ENCODE measurements at places on chromosomes 5 and 9.
A peak's percentile ranks its signal among the peaks of the same experiment; 100 is the strongest.

GRCh38 chr5:10384483-10384882 lies 31.0 kb downstream of the MARCHF6 start:
- no peak for DNase-seq

GRCh38 chr5:79694183-79694582 lies 4.5 kb downstream of the CMYA5 start:
- no peak for DNase-seq

- no peak for DNase-seq
Observed at GRCh38 chr5:96070622-96071225, 109.1 kb upstream of the ELL2 start.

DNA sequence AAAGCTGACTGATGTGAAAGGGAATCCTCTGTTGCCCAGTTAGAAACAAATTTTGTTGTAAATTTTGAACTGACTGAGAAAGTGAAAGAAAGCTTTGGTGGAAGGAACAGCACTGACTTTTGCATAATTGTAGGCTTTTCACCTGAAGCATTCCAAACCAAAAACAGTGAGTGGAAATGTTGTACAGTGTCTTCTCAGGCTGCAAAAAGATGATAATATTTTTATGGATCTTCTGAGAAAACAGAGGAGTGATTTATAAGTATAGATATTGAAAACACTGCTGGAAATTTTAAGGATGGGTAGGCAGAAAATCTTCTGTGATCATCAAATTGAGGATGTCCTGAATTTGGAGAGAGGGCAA lies 40.0 kb downstream of the LURAP1L start:
- DNase-seq, result no peak

DNA sequence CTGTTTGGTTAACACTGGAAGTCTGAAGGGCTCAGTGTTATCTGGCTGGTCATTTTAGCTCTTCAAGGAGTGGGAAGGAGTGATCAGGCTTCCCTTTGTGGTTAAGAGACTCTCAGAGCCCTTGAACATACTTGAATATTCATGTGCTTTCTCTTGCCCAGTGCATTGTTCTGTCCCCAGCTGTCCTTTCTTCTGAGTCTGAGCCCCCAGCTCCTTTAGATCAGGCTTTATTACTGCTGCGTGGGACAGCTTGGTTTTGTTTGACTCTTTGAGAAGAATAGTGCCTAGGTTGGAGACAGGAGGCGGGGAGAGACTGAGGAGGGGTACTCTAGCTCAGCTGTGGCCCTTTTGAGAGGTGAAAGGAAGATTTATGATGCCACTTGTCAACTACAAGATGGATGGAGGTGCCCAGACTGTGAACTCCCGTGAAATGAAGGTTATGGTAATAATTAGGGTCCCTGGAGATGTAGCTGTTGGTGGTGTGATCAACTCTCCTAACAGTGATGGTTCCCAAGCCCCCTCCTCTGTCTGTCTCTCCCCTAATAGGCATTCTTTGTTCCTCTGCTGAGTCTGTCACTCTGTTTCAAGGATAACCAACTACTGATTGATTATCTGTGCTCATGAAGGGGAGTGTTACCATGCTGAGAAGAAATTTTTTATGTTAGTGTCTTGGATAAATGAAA lies 83.1 kb upstream of the GLRA1 start:
- no peak for DNase-seq

DNA sequence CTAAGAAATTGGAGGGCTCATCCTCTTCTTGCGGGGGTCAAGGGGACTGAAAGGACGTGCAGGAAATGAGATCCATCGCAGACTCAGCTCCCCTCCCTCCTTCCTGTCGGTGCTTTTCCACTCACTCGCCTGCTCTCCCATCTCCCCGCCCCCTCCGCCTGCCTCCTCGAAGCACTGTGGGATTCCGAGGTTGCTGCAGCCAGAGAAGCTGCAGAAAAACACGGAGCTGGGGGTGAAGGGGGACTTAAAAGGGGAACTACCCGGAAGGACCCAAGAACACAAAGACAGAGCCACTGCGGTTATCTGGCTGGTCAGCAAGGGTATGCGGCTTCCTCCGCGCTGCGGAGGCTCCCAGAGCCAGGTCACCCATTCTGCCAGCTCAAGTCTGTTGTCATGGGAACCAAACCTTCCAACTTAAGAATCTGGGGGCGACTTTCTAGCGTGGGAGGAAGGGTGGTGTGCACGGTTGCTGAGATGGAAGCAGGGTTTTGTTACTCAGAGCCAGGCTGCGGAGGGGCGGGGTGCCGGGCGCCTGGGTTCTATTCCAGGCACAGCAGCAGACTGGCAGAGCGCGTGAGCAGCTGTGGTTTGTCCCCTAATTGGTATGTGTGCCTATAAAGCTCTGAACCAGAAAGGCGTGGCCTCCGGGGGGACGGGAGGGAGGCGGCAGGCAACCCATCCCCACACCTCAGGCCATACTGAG lies 24.9 kb downstream of the PCDHGC5 start:
- peak; percentile 54 for DNase-seq

GRCh38 chr5:104385906-104386305 lies 823.3 kb upstream of the NUDT12 start:
- DNase-seq, result no peak

DNA sequence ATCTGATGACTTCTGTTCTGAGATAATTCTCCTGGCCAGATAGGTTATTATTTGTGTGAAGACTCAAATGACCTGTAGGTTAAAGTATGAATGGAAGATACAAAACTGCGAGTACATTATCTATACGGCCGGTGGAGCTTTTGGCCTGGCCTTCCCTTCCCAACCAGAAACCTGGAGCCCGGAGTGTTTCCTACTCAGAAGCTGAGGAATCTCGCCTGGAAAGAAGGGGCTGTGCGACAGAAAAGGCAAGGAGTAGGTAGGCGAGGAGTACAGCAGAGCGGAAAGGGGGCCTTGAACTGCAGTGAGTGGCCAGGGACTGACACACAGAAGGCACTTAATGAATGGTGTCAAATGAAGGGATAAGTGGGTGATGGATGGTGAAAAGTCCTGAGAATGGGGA lies 34.6 kb downstream of the ANGPTL2 start:
- DNase-seq, result no peak

- no peak for DNase-seq
Observed at GRCh38 chr5:175802361-175802760, 69.0 kb upstream of the CPLX2 start.

DNA sequence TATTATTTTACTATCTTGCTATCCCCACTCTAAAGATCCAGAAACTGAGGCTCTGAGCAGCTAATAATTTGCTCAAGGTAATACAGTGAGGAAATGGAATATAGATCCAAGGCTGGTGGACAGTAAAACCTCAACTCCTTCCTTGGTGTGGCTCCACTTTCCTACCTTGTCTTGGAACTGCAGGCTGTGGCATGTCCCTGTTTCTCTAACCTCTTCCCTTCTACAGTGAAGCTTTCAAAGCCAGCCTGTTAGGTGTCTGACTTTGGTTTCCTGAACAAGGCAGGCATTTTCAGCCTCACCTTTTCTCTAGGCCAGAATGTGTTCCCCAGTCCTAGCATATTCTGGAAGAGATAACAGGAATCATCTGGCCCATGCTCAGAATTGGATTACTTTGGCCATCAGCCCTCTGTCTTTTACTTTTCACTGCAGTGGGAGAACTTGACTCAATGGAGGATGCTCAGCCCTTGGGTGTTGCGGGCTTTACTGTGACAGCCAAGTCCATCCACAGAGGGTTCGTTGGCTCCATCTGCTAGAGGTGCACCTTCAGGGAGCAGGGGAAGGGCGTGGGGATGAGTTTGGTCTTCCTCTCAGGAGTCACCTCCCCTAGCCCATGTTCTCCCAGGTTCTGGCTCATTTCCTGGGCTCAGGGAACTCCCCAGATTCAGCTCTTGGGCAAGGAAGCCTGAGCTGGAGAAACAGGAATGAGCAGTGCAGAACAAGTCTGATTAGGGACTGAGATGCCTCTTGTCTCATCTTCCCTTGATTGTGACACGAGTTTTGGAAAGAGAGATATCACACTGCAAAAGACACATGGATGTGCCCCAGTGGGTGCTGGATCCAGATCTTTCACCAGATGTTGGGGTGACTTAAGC lies 1.1 kb downstream of the NIPAL4 start:
- DNase-seq, result no peak

GRCh38 chr5:127565586-127566270 lies 48.3 kb downstream of the PRRC1 start:
- DNase-seq, result no peak

DNA sequence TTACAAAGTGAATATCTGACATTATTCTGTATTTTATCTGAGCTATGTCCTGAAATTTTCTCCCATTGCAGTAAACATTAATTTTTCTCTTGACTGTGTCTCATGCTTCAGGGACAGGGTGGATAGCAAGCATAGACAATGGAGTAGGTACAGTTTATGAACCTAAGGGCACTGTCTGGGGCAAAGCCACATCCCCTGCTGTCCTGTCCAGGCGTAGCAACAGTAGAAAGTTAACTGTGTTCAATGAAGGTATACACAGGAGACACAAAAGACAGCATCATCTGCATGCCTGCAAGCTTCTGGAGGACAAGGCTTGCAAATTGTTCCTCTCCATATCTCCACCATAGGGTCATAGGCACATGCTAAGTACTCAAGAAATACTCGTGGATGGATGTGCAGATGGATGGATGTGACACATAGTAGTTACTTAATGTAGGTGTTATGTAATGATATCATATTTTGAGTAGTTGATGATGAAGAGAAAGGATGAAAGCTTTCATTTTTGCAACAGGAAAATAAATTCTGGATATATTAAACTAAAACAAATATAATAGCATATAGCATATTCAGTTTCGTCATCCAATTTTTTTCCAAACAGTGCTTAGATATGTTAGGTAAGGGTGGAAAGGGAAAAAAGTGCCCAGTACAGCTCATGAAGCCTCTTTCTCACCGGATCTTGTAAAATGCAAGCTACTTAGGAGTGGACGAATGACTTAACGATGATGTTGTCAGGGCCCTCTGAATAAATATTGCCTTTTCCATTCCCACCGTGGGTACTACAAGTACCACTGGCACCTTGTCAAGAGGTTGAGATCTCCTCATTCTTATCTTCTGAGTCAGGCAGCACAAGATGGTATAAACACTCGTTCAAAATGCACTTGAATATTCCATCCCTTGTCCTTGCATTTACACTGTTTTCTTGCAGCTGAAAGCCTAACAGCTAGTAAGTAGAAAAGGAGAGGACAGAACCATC lies 19.9 kb upstream of the ZSWIM6 start:
- no peak for DNase-seq
